Left forelimb (tissue), 1 donor: ENCODE measurements at places on chromosomes 7 and 10.

DNA sequence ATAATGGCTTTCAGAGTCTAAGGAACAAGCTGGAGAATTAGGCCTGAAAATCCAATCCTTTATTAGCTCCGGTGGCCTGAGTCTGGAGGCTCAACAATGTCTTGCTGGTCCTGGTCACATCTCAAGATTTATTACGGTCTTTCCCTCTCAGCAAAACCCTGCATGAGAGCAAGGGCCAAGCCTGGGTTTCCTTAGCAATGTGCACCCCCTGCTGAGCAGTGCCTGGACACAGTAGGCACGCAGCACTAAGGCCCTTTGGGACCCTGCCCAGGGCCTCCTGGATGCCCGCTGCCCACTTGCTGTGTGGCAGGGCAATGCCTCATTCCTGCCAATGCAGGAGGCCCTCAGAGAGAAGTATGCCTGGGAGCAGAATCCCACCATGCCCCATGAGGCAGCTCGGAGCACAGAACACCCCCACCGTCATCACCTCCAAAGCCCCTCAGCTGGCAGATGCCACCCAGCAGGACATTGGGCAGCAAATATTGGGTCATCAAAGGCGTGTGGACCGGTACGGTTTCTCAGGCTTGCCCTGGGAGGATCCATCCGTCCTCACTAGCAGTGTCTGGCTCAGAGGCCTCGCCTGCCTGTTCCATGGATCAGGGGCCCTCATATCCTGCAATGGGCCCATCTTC, 156.4 kb downstream of the OAT start:
- DNase-seq: no peak

- DNase-seq: peak; percentile 92
Measured at GRCh38 chr10:72272689-72273409, 875 bp upstream of the DDIT4 start.

- DNase-seq: no peak
Measured at GRCh38 chr10:23499372-23500132, 60.7 kb downstream of the OTUD1 start.

DNA sequence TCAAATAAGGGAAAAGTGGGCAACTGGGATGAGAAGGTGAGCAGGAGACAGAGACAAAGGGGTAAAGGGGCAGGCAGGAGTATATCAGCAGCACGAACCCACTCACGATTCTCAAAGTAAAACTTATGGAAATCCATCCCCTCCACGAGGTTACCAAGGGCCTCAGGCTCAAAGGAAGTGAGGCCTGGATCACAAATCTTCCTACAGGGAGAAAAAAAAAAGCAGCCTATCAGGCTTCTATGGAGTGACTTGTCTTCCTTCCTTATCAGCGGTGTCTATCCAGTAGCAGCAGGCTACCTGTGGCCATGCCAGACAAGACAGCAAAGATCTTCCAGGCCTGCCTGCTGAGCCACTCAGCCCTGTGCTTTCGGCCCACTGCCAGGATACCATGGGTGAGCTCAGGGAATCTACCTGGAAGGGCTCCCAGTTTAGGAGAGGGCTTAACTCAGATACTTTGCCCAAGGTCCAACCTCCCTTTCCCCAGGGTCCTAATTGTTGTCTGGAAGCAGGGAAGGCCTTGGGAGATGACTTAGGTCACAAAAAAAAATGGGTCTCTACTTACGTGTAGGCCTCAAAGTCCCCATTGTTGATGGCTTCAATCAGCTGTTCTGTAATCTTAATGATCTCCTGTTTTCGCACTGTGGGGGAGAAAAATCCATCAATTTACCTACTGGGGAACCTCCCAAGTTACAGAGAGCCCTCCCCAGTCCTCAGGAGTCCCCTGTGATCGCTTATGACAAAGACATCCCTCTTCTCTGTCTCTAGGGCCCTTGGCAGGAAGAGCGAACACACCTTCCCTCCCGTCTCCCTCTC, 5.7 kb upstream of the NDST2 start:
- no peak for DNase-seq
